ENCODE measurements at places on chromosomes 1 and 21.

GRCh38 chr1:71269818-71270217 lies 189.0 kb upstream of the ZRANB2 start:
- DNase-seq: peak; percentile 9

DNA sequence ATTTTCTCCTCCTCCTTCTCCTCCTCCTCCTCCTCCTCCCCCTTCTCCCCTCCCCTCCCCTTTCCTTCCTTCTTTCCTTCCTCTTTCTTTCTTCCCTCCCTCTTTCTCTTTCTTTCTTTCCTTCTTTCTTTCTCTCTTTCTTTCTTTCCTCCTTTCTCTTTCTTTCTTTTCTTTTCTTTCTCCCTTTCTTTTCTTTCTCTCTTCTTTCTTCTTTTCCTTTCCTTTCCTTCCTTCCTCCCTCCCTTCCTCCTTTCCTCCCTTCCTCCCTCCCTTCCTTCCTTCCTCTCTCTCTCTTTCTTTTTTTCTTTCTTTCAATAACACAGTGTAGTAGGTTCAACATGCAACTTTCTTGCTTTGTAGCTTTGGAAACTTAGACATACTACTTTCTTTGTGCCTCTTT lies 46.3 kb upstream of the ADGRL2 start:
- DNase-seq: no peak

GRCh38 chr1:248610301-248610700 lies 12.8 kb upstream of the OR2T10 start:
- DNase-seq: no peak

- DNase-seq: no peak
Observed at GRCh38 chr1:71038942-71039341, 8.7 kb downstream of the PTGER3 start.

GRCh38 chr21:29078869-29079767 lies 5.7 kb upstream of the CCT8 start:
- DNase-seq: no peak

DNA sequence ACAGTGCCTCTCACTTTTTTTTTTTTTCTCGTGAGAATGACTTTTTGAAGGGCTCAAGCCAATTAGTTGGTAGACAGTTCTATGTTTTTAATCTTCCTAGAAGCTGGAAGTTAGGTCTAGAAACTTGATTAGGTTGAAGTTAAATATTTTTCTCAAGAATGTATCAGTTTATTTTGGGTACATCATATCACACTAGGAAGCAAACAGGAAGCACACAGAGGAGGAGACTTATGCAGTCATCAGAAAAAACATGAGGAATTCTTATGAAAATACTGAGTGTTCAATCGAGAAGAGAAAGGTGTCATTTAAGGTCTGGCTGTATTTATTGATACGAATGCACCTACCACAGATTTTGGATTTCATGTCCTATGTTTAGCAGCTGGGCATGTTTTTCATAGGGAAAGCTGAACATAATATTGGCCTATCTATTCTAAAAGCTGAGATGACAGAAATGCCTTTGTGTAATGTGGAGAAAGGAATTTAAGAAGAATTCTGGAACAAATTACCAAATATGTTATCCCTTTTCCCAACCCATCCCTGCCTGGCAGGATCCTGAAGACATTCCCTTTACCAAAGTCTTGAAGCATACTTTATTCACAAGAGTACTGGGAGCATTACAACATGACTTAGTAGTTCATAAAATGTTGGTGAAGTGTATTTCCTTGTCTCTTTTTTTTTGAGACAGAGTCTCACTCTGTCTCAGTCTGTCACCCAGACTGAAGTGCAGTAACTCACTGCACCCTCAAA lies 17.5 kb upstream of the ZFP69B start:
- DNase-seq: peak; percentile 13

GRCh38 chr21:33821503-33822322 lies 93.9 kb downstream of the ATP5PO start:
- no peak for DNase-seq

DNA sequence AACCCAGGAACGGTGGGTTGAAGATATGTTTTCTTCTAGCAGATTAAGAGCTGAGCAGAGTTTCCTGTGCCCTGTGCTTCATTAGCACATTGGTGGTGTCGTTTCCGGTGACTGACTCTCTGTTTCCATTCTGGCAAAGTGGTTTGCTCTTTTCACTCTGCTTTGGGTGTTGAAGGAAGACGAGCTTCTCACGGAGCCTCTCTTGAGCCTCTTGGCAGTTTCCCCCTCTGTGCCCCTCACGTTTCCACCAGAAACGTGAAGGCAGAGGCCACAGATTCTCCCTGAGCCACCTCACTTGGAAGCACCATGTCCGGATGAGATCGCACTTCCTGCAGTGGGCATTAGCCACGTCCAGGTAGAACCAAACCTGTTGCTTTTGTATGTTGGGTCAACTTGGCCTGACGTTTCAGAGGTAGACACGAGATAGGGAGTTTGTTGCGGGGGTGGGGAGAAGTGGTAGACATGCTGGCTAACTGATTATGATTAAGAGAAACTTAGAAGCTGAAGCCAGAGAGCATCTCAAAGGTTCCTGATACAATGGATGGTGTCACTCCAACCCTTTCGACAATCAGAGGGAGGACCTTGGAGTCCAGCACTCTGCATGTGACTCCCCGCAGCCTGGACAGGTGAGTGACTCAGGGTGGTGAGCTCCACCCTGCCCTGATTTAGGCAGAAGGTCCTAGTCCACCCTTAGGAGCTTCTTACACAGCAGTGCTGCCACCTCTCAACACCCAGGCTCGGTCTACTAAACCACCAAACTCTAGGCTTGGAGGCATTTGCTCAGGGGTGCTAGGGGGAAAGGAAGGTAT lies at the start of gene LAX1:
Gene LAX1, plus strand, starts transcription at position 155 of the 809 bp plus-strand sequence. Its CDS starts 383 bp downstream, at position 538.
- no peak for DNase-seq

- DNase-seq: peak; percentile 57
Observed at GRCh38 chr1:202154766-202155477, 5.5 kb downstream of the PTPN7 start.

DNA sequence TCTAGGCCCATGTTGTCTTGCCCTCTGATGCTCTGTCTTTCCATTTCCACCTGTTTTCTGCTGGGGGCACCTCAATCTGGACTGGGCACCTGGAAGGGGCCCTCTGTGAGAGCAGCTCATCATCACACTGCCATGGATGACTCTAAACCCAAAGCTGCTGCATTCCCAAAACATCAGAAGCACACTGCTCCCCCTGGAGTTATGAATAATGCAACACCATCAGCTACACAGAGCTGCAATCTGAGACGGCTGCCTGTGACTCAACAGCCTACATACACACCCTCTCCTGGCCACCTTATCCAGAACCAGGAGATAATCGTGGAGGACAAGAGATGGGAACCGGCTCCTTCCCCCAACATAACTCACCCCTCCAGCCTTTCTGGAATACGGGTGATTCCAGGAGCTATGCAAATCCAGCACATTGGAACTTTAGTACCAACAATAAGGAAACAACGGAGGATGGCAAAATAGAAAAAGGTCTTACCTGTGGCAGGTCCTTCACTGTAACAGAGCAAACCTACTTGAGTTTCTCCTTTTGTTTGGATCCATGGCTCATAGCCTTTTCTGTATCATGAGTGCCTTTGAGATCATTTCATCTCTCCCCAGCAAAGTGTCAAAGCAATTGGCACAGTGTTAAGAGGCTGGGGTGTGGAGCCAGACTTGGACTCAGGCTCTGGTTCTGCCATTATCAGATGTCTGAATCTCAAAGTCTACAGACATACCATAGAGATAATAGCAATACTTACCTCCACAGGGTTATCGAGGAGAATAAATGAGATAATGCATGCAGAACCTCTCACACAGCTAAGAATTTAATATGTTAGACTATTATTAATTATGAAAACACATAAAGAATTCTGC lies 29.3 kb downstream of the AK2 start:
- DNase-seq: peak; percentile 88

GRCh38 chr1:205971082-205971481 lies 27.8 kb upstream of the SLC26A9 start:
- no peak for DNase-seq

DNA sequence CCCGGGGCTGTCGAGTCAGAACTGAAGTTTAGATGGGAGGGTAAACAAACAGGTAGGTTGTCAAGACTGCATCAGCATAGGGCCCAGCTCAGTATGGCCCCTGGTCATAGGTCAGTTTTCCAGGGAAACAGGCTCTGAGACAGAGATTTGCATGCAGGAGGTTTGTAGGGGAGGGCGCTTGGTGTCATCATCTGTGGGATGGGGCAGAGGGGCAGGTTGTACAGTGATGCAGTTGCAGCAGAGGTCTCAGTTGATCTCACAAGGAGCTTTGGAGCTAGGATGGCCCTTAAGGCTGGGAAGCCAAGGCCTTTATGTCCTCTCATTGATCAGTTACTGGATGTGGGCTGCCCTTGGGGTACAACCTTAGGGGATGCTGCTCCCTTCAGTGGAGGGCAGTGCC lies 38.5 kb upstream of the KCNA10 start:
- DNase-seq: no peak

DNA sequence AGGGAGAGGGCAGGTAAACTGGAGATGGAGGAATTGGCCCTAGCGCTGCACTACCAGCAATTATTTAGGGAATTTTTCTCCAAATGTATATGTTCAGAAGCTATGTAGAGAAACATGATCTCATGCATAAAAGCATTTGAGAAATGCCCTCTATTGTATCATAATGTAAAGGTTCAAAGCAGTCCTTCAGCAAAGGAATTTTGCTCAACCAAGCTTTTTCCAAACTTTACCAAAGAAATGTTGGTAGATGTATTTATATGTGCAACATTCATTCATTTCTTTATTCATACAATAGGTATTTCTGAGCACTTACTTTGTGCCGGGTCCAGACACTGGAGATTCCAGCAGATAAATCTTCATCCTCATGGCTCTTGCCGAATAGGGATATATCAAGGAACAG lies 64.4 kb downstream of the XCL1 start:
- peak; percentile 81 for DNase-seq

GRCh38 chr1:51916587-51917405 lies 38.3 kb upstream of the NRDC start:
- DNase-seq: peak; percentile 74

GRCh38 chr1:39269791-39270342 lies 65.4 kb downstream of the MACF1 start:
- DNase-seq: peak; percentile 84

- peak; percentile 47 for DNase-seq
Observed at GRCh38 chr1:82517586-82517985, 716.9 kb downstream of the ADGRL2 start.

DNA sequence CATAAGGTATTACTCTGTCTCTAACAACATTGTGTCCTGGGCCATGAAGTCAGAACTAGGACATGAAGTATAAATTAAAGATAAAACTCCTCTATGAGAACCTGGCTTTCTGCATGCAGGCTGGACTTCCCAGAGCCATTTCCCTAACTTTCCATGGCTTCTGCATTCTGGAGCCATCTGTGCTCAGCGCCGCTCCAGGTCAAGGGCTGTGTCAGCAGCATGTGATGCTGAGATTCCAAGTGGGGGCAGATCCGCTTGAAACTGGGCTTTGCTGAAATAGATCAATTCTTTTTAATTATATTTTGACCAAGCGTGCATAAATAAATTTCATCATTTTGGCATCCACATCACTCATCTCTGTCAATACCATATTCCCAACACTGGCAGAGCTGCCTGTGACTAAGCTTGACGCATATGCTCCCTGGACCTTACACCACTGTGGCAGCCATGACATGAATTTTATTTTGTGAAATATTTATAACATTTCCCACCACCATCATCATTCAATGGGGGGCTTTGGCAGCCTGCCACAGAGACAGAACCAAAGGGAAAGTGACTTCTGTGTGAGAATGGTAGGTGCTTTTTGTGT lies 110.4 kb upstream of the KCNK1 start:
- DNase-seq: no peak

DNA sequence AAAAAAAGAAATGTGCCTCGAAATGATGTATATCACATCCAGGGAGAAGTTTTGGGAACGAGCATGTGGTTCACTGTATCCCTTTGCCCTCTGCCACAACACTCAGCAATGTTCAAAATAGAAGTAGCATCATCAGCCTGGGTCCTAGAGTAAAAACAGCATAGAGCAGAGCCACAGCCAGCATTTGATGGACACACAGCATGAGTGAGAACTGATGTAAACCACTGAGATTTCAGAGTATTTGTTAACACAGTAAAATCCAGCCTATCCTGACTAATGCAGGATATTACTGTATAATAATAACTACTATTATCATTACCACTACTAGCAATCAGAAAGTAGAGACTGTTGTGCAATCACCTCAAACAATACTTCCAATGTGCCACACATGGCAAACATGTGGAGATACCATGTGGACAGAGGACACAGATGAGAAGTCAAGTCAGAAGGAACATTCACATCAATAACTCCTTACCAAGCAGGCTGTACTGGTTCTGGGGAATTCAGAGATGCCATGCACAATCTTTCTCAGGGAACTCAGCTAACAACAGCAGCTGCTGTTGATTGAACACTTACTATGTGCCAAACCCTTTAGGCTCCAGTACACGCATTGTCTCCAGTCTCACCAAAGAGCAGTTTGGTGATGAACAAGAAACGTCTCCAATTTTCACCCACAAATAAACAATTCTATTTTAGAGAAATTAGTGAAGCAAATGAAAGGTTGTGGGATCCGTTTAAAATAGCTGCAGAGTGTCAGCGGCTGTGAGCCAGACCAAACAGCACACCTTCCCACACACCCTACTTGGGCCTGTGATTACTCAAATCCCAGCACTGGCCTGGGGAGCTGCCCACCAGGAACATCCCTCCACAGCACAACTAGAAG lies 16.6 kb upstream of the GFI1 start:
- no peak for DNase-seq

DNA sequence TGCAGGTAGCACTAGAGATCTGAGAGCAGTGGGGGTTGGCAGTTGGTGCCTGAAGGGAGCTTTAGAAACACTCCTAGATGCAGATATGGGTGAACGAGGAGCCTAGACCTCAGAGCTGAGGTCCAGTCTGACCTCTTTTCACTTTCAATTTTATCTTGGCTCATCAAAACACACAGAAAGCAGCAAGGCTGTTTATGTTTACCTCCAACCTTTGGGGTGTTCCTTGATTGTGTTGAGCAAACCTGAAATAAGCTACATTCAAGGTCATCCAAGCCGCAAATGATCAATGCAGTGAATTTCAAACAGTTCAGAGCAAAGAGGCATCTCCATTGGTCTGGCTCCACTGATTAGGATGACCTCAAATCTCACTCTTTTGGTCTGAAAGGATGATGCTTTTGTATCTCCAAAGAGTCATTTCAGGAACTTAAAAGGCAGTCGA lies 1.3 kb downstream of the LY9 start:
- DNase-seq: no peak
